ENCODE measurements at places on chromosomes 12 and 14.

DNA sequence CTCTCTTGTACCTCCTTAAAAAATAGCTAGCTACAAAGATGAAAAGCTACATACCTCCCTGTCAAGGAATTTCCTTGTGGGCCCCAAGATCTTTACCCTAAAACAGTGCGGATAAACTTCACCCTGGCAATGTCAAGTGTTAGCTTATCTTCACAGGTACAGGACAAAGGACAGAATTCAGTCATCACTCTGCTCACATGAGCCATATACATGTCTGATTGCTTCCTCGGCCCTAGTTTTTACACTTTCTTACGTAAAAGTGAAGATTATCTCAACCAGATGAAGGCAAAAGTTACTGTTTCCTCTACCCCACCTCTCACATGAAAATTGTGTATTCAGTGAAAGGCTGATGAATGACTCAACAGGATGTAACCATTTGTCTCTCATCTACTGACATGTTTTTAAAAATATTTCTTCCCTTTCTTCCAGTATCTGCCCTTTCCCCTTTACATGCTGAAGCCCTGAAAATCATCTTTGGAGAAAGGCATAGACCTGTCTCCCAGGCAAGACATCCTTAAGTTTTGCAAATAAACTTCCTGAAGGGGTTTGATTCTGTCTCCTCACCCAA lies 890.1 kb downstream of the GALC start:
- no peak for DNase-seq

DNA sequence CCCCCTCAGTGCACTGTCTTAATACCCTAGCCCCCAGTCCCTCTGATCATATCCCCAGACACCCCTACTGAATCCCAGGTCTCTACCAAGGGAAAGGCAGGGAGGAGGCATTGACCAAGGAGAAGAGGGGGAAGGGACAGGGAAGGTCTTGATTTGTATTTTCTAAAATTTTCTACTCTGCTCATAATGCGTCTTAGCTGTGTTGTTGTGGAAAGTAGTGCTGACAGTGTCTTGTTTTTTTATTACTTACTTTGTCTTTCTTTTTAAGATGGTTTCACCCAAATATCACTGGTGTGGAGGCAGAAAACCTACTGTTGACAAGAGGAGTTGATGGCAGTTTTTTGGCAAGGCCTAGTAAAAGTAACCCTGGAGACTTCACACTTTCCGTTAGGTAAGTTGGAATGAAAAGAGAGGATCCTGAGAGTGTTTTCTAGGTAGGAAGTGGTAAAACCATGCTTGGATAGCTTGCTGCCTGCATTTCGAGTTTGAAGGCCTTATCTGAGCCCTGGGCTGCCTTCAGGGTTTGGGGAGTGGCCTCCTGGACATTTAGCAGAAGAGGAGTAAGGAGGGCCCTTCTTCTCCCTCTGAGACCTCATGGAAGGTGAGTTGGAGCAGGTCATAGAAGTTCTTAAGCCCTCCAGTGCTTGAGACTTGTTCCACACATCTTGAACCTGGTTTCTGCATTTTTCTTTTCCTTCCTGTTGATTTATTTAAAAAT lies 27.4 kb downstream of the PTPN11 start:
- no peak for DNase-seq

- no peak for DNase-seq
These were observed 13.4 kb downstream of the CDK17 start for GRCh38 chr12:96386794-96387193.

DNA sequence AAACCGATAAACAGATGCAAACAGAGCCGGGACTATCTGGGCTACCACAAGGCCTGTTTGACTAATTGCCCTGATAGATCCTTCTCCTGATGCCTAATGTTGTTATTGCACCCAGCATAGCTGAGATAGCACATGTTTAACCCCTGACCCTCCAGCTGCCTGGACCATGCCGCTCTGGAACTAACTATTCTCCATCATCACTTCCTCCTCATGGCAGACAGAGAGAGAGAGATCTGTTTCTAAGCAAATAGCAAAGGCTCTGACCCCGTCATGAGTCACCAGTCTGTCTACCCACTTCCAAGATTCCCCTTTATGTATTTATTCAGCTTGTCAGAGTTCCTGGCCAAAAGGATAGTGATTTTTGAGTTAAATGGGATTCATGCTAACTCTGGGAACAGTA lies 58.2 kb upstream of the FLRT2 start:
- DNase-seq, result peak; percentile 55

DNA sequence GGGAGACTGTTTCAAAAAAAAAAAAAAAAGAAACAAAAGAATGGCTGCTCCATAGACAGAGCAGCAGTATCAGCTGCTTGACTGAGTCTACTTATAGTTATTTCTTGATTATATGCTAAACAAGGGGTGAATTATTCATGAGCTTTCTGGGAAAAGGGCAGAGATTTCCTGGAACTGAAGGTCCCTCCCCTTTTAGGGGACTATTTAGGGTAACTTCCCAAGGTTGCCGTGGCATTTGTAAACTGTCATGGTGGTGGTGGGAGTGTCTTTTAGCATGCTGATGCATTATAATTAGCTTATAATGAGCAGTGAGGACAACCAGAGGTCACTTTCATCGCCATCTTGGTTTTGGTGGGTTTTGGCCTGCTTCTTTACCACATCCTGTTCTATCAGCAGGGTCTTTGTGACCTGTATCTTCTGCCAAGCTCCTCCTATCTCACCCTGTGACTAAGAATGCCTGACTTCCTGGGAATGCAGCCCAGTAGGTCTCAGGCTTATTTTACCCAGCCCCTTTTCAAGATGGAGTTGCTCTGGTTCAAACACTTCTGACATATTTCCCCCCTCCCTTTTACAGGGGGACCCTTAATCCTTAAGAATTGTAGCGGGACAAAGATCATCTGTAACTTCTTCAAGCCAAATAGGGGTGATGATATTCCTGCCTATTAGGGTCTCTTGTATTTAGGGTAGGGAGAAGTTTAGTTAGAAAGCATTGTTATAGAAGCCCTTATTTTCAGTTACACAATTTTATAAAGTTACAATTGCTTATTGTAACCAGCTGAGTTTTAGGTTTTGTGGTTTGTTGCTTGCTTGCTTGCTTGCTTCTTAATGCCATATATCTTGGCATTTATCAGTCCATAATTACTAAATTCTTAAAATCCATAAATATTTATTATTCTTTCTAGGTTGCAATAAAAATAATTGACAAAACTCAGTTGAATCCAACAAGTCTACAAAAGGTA lies 42.5 kb downstream of the MARK3 start:
- no peak for DNase-seq

GRCh38 chr14:102511538-102511937 lies 2.0 kb upstream of the ANKRD9 start:
- DNase-seq, result no peak

- no peak for DNase-seq
These were observed 7.2 kb downstream of the ERC1 start for GRCh38 chr12:998020-998874.

- DNase-seq, result no peak
These were observed 118.0 kb downstream of the TBX5 start for GRCh38 chr12:114287821-114288525.

DNA sequence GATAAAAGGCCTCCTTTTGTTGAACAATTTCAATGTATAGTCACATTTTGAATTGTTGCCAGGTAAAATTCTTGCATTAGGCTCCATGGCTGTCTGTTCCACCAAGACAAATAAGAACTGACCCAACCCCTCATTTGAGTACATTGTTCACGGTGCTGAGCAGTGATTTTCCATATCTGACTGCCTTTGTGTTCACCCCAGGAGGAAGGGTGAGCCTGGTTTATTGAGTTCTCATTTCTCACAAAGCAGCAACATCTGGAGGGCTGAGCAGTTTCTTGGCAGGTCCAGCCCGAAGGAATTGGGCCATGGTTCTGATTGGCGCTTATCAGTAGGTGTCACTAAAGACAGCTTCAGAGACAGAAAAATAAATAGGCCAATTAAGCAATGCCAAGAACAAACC lies 149.1 kb downstream of the BMP4 start:
- DNase-seq, result no peak

- no peak for DNase-seq
These were observed 21.8 kb downstream of the PLEKHG3 start for GRCh38 chr14:64725879-64726584.

- no peak for DNase-seq
These were observed 11.6 kb upstream of the IQSEC3 start for GRCh38 chr12:54750-55535.

- no peak for DNase-seq
These were observed 78.8 kb downstream of the TMCC3 start for GRCh38 chr12:94571556-94571955.

- no peak for DNase-seq
These were observed 155.5 kb downstream of the KIF21A start for GRCh38 chr12:39287409-39287808.

DNA sequence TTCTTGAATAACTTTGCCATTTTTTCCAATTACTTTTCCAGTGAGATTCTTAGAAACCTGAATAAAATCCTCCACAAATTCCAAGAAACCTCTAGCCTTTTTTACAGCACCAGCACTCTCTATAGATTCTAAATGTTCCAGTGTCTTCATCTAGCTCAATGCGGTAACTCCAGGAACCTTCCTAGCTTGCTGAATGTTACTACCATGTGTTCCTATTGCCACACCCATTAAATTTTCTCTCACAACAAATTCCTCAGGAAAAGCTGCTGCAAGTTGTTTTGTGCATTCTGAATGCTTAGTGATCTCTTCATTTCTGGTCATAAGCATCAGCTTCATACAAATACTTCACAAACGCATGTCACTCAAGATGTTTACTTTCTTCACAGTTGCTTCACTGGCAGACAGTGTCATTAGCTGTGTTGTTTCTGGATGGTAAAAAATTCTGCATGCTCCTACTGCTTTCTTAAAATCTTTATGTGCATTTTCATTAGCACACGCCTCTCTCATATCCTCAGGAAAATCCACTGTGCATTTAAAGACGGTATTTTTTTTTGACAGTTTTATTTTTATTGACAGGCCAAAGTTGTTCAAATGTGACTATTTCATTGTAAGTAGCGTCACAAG lies 106.7 kb downstream of the PPHLN1 start:
- DNase-seq, result no peak

DNA sequence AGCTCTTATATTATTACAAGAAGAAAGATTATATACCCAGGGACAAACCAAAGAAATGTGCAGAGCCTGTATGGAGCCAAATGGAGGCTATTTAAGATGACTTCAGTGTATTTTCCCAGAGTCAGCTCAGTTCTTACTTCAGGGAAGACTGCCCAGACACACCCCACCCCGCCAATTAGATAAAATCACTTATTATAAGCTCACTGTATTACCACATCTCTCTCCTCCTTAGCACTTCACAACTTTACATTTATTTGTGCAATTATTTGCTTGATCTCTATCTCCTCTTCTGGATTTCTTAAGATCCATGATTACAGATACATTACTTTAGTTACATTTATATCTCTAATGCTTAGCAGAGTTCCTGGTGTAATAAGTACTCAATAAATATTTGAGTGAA lies 24.7 kb upstream of the WDR89 start:
- no peak for DNase-seq

- peak; percentile 8 for DNase-seq
These were observed 63.8 kb upstream of the SSTR1 start for GRCh38 chr14:38143659-38144505.

GRCh38 chr12:88418856-88419497 lies 161.3 kb downstream of the KITLG start:
- DNase-seq, result no peak

DNA sequence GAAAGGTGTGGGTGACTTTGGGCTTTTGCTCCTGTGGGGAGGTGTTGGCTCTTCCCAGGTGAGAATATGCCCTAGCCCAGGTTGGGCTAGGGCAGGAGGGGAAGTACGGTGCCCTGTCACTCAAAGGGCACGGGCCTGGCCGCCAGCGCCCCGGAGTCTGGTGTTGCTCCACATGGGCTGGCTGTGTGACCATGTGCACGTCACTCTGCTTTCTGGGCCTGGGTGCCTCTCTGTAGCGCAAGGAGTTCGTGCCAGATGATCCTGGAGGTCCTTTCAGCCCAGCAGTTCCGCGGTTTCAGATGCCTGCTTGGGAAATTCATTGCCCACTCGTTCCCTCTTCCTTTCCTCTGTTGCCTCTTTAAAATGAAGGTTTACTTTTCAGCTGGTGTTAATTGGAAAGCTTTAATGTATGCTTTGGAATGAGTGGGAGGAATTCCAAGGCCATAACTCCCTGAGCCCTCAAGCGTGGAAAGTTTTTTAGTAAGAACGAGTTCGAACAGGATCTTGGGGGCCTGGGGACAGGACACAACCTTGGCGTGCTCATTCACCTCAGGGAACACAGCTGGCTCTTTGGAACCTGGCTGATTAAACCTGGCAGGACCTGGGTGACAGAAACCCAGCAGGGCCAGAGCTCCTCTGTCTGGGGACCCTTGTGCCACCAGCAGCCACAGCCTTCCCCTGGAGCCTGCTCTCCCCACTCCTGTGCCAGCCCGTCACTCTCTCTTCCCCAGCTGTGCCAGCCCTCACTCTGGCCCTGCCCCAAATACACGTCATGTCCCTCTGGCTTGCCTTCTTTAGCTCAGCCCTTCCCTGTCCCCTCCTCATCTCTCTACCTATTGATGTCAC lies 42.8 kb downstream of the TSPAN9 start:
- no peak for DNase-seq

DNA sequence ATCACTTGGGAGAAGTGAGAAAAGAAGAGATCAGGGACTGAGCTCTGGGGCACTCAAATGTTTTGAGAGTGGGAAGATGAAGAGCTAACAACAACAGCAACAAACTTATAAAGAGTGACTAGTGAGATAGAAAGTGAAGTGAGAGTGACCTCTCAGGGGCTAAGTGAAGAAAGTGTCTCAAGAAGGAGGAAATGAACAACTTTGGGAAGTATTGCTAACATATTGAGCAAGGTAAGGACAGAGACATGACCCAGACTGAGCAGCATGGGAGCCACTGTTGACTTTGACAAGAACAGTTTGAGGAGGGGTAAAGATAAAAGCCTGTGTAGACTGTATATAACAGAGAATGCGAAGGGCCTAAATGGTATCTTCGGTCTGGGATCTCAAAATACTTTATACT lies 155.1 kb upstream of the BTG1 start:
- no peak for DNase-seq

GRCh38 chr12:14612250-14612649 lies 44.6 kb upstream of the PLBD1 start:
- DNase-seq, result no peak

DNA sequence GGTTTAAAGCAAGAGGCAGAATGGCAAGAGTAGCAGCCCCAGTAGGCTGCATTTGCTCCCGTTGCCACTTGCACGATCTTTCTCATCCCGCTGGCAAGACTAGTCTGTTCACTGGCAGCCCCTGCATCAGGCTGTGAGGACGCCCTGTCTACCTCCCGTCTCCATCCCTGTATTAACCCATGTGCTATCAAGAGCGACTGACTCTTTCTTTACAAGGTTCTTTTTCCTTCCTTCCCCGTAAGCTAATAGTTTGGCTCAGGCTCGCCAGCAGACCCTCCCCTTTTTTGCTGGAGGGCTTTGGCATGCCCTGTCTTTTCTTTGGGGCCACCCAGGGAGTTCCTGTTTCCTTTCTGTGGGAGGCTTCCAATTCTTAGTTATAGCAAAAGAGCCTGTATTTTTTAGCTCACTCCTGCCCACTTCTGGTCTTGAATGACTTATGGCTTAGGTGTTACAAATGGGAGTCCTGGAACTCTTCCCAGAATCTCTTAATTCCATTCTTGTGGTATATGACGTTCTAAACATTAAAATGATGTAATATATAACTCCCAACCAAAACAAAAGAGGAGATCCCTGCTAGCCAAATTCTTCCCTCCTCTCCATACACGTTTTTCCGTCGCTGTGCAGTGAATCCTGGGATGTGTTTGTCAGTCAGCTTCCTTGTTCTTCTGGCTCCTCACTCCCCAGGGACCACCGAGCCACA lies 149.0 kb downstream of the PRKCH start:
- DNase-seq, result peak; percentile 53

Data from hepatic stellate cell (primary cell).